ENCODE measurements at places on chromosomes 5 and 9.

DNA sequence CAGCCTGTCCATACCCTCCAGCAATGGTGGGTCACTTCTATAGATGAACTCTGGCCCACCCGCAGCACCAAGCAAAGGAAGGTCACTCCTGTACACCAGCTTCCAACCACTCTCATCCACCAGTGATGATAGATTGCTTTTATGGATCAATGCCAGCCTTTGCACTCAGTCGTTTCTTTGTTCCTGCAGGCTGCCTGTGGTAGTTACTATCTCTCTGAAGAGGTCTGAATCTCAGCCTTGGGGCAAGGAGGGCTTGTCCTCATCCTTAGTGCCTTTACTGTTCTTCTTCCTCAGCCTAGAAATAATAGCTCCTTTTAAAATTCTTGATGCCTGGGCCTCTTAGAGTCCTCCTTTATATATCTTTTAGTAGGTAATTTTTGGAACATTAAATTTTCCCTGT lies 100.8 kb downstream of the TMC1 start:
- DNase-seq = no peak

- DNase-seq = no peak
Observed at GRCh38 chr5:154236011-154236410, 45.5 kb downstream of the GALNT10 start.

DNA sequence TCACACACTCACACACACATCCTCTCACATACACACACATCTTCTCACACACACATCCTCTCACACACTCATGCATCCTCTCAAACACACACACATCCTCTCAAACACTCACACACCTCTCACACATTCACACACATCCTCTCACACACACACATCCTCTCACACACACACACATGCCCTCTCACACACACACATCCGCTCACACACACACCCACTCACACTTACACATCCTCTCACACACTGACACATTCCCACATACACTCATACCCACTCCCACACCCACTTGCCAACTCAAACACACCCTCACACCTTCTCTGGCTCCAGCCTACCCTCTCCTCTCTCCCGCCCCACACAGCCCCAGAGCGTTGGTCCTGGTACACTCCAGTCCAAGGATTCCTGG lies 127.9 kb upstream of the SLC30A5 start:
- DNase-seq = no peak

DNA sequence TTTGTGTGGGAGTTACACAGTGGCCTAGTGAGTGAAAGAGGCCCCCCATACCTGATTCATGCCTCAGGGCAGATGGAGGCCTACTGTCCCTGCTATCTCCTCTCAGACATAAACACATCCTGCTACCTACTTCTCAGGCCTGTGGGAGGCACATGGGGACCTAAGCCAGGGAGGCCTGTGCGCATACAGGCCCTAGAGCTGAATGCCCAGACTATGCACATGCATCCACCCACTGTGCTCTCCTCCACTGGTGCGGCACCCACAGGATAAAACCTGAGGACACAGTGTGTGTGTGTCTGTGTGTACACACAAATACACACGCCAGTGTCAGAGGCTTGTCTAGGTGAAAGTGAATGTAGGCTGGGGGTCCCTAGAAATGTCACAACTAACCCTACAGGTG lies 1.4 kb downstream of the PAX5 start:
- no peak for DNase-seq

GRCh38 chr5:143154510-143155370 lies 248.7 kb downstream of the NR3C1 start:
- DNase-seq = no peak

DNA sequence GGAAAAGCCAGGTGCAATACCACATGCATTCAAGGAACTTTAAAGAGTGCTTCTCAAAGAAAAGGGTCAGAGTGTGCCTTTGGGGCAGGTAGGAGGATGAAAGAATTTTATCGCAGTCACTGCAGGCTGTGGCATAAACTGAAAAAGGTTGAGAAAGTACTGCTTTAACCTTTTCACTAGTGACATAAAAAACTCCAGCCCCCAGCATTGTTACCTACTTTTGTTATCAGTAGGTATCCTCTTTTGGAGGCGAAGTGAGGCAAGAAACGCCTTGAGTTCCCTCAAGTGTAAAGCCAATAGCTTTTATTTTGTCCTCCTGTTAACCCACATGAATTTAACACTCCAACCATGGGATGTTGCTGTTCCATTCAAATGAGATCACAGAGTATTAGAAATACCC lies 64.7 kb upstream of the CHD1 start:
- no peak for DNase-seq

DNA sequence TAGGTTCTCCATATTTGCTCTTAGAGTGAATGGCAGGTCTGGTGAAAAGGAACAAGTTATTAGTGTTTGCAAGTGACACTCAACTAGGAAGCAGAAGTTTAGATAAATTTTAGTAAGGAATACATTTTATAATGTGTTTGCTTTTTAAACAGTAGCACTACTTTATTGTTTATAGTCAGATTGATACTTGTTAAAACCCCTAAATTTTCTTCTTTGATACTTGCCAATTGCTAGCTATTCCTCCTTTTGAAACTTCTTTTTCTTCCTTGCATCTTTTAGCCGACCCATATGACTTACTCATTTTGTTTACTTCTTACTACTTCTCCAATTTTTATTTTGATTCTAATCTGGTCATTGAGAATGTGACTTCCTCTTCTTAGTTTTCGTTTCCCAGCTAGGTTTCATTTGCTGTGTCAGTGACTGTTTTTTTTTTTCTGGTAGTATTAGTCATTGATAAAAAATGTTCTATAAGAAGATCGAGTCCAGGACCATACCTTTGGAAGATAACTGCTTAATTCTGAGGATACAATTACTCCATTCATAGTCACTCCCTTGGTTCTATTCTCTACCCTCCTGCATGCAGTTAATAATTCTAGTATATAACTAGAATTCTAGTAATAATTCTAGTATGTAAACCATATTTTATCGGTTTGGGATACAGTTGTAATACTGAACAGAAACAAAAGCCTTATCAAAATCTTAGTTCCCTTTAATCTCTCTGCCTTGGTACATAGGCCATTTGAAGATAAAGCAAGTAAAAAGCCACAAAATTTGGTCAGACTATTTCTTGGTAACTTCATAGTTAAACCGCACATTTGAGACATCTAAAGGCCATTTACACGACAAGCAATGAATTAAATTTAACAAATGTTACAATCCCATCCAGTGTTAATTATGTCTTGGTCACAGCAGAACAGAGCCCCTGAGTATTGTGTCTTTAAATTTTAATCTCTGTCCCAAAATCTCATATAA lies 2.8 kb upstream of the RICTOR start:
- no peak for DNase-seq

DNA sequence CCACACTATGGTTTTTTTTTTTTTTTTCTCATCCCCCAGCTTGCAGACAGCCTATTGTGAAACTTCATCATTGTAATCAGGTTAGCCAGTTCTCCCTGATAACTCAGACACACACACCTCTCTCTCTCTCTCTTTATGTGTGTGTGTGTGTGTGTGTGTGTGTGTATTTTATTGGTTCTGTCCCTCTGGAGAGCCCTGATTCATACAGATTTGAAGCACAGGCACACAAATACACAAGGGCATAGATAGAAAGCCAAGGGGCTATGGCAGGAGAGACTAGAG lies 20.6 kb upstream of the VCAN start:
- no peak for DNase-seq

DNA sequence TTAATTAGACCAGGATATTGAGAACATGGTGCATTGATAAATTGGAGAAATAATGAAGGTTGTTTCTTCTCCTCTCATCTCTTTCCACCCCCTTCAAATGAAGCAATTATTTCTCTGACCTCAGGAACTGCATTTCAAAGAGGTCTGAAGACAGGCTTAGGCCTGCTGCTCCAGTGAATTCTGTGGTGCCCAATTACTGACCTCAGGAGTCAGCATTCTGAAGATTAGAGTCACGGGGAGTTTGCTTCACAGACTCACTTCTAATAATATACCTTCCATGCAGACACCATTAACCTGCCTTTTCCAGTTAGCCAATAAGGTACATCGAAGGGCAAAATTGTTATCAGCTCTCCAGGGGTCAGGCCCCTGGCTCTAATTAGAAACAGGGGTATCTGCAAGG lies 270.9 kb downstream of the GAS1 start:
- DNase-seq = no peak

- no peak for DNase-seq
Observed at GRCh38 chr9:114488398-114489129, 16.7 kb downstream of the WHRN start.

Measured in substantia nigra (tissue), 51 donors.